ENCODE measurements at places on chromosomes 7 and 10. TPM values are rescaled to one million over a fixed set of nuclear protein-coding genes. Genes with fewer than 3 reads are reported as not detected.

GRCh38 chr10:6755781-6756460 lies 175.8 kb upstream of the PRKCQ start:
- DNase-seq = peak; percentile 9

DNA sequence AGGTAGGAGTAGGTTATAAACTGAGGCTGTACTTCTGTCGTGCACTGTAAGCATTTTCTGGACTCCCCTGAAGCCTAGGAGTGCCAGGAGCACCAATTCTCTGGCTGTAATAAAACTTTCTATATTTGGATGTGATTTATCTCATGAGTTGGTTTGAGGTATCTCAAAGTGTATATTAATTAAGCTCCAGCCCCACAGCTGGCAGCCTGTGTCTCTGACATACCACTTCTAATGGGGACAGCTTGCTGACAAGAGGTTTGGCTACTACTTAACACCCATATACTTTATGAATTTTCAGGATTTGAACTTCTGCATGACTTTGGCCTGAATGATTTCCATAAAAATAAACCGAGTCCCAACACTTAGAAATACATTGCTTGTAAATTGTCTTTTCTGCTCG lies 35.2 kb downstream of the CFAP58 start:
- DNase-seq = no peak

The EVX1 gene
- polyA plus RNA-seq = 0.62 TPM

The HERC4 gene
- 13.3 TPM for polyA plus RNA-seq

The GHRHR gene
- 0.75 TPM for polyA plus RNA-seq

GRCh38 chr7:158416283-158416933 lies 171.2 kb downstream of the PTPRN2 start:
- no peak for DNase-seq

GRCh38 chr10:30048768-30049517 lies 10.4 kb downstream of the JCAD start:
- DNase-seq = no peak

The TAS2R4 gene
- not detected for polyA plus RNA-seq

- DNase-seq = no peak
These were observed 81.9 kb upstream of the C1GALT1 start for GRCh38 chr7:7100432-7100849.

DNA sequence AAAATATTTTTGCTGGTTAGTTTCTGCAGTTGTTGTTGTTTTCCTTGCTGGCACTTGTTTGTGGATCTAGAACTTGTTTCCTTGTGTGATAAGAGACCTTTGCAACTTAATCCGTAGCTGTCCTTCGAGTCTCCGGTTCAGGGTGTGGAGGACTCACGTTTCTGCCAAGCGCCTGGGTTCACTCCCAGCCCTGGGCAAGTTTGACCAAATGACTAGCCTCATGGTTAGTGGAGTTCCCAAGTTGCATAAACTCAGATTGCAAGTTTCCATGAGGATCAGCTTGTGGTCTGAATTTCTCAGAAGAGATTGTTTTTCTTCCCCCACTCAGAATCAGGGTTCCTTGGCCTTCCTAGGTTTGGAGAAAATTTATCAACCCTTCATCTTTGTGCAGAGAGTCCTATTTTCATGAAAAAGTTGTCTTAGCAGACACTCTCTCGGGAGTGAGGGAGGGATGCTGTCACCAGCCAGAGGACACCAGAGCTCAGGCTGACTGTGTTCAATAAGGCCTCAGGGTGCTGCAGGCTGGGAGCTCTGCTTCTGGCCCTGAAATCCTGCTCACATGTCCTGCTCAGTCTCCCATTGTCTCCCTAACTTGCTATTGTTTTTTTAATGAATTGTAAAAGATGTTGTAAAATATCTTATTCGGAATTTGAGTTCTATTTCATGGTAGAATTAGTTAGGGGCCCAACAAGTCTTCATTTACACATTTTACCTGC lies 377.7 kb upstream of the KLF6 start:
- DNase-seq = no peak

- peak; percentile 7 for DNase-seq
These were observed 98.5 kb upstream of the PPP2R2D start for GRCh38 chr10:131802156-131802915.

- DNase-seq = no peak
These were observed 135.9 kb downstream of the ADARB2 start for GRCh38 chr10:1601406-1601805.

The NSMCE4A gene
- 36.3 TPM for polyA plus RNA-seq

GRCh38 chr7:46282155-46282554 lies 361.1 kb upstream of the IGFBP3 start:
- no peak for DNase-seq

GRCh38 chr10:119198438-119198837 lies 8.9 kb upstream of the GRK5 start:
- peak; percentile 22 for DNase-seq

GRCh38 chr7:54260941-54261371 lies 281.2 kb upstream of the VSTM2A start:
- DNase-seq = no peak

The ALOX5 gene
- 2.5 TPM for polyA plus RNA-seq

DNA sequence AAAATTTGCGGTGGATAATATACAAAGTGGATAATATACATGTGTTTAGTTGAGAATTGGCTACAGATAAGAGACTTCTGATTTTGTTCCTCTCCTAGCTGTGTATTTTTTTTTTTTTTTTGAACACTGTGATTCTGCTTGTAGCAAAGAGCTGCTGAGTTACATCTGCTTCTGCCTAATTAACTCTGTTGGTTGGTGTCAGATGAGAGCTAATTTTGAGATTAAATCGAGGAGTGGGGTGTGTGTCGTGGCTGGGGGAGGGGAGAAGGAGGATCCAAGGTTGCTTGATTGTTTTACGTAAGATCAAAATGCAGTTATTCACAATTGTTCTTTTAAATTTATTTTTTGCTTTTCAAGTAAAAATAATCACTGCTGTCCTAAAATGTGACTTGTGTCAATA lies 11.3 kb downstream of the KAT6B start:
- no peak for DNase-seq

The NPTX2 gene
- polyA plus RNA-seq = 0.26 TPM

GRCh38 chr10:124611738-124612137 lies 132.4 kb downstream of the FAM53B start:
- DNase-seq = no peak

The RBAK gene
- polyA plus RNA-seq = 3.2 TPM

The FAM25A gene
- polyA plus RNA-seq = not detected

DNA sequence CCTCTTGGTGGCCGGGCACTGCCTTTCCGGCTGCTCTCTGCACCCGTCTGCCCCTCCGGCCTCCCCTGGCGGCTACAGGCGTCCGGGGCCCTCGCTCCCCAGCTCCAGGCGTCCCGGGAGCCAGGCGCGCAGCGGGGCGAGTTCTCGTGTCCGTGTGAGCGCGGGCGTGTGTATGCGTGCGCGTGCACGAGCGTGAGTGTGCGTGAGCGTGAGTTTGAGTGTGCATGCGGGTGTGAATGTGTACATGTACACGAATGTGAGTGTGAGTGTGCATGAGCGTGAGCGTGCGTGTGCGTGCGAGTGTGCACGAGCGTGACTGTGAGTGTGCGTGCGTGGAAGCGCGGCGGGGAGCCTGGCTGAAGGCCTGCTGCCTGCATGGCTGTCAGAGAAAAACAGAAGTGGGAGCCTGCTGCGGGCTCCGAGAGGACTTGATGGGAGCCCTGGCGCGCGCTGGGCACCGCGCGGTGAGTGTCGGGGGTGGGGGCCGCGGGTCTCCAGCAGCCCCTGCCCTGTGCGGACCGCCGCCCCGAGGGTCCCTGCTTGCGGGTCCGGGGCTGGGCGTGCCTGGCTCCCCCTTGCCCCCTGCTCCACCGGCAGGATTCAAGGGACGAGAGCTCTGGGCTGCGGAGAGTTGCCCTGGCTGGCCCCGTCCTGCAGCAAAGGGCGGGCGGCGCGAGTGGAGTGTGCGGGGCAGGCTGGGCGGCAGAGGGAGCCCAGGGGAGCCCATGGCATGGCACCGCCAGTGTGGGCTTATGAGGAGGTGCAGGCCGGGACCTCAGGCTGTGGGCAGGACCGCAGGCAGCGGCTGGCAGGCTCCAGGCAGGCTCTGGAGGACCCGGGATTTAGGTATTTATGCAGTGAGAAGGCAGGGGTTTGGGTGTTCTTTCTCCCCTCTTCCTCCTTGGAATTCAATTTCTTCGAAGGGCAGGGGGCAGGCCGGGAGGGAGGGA lies 75.8 kb upstream of the EN2 start:
- DNase-seq = peak; percentile 21

DNA sequence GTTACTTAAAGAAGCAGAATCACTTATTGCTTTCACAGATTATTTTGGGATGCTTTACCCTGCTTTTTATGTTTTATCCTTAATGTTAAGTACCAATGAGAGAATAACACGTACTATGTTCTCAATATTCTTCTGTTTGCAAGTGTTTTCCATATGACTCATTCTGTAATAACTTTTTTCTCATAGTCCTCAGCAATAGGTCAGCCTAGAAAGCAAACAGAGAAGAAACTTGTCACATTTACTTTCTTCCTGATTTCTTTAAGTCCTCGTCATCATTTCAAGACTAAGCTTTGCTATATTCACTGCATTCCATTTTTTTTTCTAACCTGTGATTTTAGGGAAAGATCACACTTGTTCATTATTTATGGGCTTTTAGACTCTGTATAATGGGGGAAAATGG lies 6.8 kb upstream of the AGR2 start:
- DNase-seq = no peak

GRCh38 chr7:6530626-6531491 lies 20.4 kb downstream of the GRID2IP start:
- peak; percentile 64 for DNase-seq

DNA sequence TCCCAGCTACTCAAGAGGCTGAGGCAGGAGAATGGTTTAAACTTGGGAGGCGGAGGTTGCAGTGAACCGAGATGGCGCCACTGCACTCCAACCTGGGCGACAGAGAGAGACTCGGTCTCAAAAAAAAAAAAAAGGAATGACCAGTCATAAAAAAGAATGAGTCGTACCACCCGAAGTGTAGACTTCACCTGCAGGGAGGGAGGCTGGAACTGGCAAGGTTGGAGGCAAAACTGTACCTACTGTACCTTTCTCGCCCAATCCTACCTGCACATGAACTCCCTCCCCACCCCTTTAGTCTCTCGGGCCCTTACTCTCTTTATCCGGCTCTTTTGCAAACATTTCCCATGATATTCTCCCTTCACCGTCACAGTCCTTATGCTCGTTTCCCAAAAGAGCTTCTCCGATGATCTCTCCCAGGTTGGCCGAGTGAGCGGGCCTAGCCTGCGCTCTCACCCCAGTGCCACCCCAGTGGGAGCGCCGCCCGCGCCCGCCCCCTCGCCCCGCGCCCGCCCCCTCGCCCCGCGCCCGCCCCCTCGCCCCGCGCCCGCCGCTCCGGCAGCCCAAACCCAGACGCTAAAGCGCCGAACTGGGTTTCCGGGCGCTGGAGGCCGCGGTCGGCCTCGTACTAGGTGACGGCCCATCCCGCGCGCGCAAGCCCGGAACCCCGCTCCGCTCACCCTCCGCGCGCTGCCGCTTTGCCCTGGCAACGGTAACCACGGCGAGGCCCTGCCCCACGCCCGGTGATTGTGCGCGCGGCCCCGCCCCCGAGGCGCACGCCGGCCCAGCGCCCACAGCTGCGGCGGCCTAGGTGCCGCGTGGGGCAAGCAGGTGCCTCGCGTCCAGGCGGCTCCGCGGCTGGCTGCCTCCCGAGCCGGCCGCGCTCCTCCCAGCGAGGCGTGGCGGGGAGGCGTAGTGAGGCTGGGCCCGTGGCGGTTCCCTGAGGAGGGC lies at the start of gene SMKR1:
Gene SMKR1 (plus strand): TSS at position 772 of the 948 bp plus-strand sequence. CDS start 294 bp downstream, outside the sequence.
- peak; percentile 87 for DNase-seq

DNA sequence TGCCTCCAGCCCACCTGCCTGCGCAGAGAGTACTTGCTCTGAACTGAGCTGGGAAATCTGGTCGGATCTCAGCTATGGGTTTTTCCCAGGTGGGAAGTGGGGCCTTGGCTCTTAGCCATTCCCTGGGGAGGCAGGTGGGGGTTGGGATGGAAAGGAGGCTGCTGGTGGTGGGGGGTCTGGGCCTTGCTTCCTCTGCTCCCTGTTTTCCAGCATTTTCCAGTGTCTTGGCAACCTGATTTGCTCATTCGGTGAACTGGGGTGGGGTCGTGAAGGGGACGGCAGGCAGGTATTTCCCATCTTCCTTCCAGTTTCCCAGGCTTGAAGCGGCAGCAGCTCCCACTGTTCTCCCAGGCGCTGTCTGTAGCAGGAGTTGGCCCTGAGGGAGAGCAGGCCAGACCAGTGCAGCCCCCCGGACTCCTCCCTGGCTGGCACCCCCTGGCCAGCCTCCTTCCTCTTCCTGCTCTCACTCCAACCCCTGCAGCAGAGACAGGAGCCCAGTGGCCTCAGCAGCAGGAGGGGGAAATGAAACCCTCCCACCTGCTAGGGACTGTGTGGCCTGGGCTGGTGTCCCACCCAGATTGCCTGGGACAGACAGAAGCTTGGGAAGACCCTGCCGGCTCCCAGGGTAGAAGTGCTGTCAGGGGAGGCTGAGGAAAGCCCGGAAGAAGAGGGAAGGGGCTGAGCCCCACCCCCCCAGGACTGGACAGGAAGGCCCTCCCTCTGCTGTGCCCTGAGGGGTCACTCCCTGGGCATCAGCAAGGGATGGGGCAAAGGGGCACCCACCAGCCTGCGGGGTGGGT lies 6.6 kb downstream of the TRIM8 start:
- peak; percentile 82 for DNase-seq

GRCh38 chr7:27964820-27965219 lies 215.8 kb downstream of the JAZF1 start:
- no peak for DNase-seq

DNA sequence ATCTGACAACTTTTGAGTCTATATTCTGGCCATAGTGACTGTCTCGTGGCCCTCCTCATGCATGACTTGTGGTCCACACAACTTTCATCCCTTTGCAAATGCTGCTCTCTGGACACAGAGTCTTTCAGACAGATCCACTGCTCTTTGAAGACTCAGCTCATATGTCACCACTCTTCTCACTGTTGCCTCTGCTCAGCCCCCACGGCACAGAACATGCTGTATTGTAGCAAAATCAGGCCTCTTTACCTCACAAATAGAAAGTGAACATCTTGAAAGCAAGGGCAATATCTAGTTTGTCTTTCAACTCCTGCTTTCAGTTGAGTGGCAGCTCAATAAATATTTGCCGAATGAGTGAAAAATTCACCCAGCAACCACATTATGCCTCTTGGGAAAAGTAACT lies 443.5 kb downstream of the NRG3 start:
- no peak for DNase-seq

DNA sequence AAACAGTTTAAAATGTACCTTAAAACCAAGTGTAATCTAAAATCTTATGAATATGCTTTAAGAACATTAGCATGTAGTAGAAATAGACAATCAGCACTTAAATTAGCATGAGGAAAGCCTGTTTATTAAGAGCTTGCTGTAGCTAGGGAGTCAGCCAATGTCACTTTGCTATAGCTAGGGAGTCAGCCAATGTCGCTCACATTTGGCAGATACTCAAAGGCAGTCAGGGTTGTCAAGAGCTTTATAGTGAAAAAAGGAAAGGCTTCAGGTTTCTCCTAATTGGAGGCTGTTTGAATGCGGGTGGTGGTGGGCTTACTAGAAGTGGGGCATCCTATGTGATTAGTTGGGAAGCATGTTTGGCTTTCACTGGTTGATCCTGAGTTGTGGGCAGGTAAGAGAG lies 226.2 kb upstream of the DGKB start:
- no peak for DNase-seq

GRCh38 chr10:124336186-124336585 lies 82.5 kb downstream of the OAT start:
- DNase-seq = no peak

- DNase-seq = peak; percentile 73
These were observed 220.3 kb upstream of the STK17A start for GRCh38 chr7:43362652-43363034.

The GNAT3 gene
- not detected for polyA plus RNA-seq

The AHCYL2 gene
- 19.5 TPM for polyA plus RNA-seq

- no peak for DNase-seq
These were observed 153.1 kb downstream of the GALNT11 start for GRCh38 chr7:152178405-152179058.

Data from kidney (tissue), 22 donors.